ENCODE measurements at places on chromosomes 3 and 15. TPM values are rescaled to one million over a fixed set of nuclear protein-coding genes. Genes with fewer than 3 reads are reported as not detected.

DNA sequence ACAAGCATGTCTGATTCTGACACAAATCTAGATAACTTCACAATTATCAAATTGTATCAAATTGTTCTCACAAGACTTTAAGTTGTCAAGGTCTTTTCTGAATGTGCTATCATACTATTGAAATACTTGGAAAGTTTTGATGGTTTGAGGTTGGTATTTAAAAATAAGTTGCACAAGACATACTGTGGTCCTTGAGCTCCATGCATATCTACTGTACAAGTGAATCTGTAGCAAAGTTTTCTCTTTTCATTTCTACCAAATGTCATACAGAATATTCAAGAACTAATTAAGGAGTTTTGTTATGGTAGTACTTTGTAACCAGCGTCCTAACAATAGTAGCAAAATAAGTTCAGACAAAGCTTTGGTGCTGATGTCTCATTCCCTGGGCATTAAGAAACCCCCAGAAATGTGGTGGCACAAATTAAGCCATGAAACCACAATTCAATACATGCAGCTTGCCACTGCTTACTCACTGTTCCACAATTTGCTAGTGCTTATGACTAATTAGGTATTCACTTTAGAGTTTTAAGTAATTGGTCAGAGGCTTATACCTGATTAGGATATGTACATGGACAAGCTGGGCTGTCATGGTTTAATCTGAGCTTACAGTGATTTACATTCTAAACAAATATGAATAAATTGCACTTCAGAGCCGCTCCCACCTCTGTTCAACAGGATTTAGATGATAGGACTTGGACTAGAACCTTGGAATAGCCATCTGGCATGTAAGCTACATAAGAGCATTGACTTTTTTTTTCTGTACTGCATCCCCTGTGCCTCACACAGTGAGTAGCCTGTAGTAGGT, 8.8 kb downstream of the TBC1D23 start:
- no peak overlapping the region for H3K27ac ChIP-seq
- no peak overlapping the region for H3K4me3 ChIP-seq
- no peak for DNase-seq
- H3K27me3 ChIP-seq = no peaks in the 10 kb centered on the region

GRCh38 chr15:71758711-71759110, 51.6 kb upstream of the NR2E3 start:
- no peak overlapping the region for H3K4me3 ChIP-seq
- DNase-seq = peak; percentile 76
- no peaks in the 10 kb centered on the region for H3K27me3 ChIP-seq
- peaks cover 34% of the 10 kb centered on the region for H3K4me1 ChIP-seq

DNA sequence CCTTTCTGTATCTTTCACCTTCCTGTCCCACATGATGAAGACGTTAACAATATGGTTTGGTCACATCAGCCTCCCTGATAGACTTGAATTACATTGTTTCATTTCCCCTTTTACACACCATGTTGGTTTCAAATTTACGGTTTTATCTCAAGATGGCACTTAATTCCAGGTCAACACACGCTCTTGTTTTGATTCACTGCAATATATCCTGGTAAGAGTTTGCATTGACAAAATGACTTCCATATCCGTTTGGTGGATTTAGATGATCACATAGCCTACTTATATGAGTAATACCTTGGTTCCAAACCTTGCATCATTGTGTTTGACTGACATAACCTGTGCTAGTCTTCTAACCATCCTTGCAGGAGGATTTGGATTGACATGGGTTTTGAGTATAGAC, 499.4 kb downstream of the ROBO1 start:
- H3K27ac ChIP-seq = no peak overlapping the region
- no peak for DNase-seq
- no peaks in the 10 kb centered on the region for H3K4me1 ChIP-seq
- no peaks in the 10 kb centered on the region for H3K27me3 ChIP-seq
- H3K4me3 ChIP-seq = no peak overlapping the region

DNA sequence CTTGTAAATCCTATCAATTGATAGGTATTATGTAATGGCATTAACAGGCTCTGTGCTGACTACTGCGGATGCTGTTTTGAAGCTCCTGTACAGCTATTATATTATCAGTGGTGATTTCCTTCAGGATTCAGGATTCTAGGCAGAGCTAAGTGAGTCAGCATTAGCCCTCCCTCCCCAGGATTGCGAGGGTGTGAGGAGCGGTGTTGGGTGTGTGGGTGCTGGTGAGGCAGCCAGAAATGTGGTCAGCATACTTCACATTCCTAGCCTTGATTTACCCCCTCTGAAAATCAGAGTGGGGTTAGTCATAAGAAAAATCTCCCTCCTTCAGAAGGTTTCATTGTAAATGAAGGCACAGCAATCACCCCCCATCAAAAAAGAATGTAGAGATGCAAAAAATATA, 72.5 kb downstream of the SNTN start:
- H3K27ac ChIP-seq = no peak overlapping the region
- no peaks in the 10 kb centered on the region for H3K27me3 ChIP-seq
- no peaks in the 10 kb centered on the region for H3K4me1 ChIP-seq
- no peaks in the 10 kb centered on the region for H3K36me3 ChIP-seq
- DNase-seq = no peak

GRCh38 chr3:113623324-113623723, 73.1 kb downstream of the USF3 start:
- DNase-seq = no peak
- H3K27ac ChIP-seq = no peak overlapping the region
- peaks cover 5% of the 10 kb centered on the region for H3K36me3 ChIP-seq
- H3K4me1 ChIP-seq = no peaks in the 10 kb centered on the region

DNA sequence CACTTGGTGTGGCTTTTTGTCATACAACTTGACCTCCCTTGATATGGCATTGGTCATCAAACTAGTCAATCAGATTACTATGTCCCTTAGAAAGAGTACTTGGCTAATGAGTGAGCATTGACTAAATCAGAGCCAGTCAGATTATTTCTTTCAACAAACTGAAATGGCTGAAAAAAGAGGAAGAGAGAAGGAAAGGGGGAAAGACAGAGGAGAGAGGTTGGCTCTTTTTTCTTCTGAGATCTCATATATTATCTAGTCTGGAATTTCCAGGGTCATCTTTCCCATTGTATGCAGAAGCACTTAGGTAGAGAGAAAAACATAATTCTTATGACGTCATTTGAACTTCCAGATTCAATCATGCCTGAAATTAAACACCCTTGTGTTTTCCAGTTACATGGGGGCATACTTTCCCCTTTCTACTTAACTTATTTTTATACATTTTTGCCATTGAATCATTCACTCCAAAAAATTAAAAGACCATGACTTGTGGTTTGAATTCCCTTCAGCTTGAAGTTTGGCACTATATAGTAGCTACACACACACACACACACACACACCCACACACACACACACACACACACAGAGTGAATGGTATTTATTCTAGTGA, 387.8 kb downstream of the LSAMP start:
- H3K27me3 ChIP-seq = no peaks in the 10 kb centered on the region
- H3K4me1 ChIP-seq = no peaks in the 10 kb centered on the region
- H3K36me3 ChIP-seq = no peaks in the 10 kb centered on the region
- H3K4me3 ChIP-seq = no peak overlapping the region
- no peak overlapping the region for H3K27ac ChIP-seq

DNA sequence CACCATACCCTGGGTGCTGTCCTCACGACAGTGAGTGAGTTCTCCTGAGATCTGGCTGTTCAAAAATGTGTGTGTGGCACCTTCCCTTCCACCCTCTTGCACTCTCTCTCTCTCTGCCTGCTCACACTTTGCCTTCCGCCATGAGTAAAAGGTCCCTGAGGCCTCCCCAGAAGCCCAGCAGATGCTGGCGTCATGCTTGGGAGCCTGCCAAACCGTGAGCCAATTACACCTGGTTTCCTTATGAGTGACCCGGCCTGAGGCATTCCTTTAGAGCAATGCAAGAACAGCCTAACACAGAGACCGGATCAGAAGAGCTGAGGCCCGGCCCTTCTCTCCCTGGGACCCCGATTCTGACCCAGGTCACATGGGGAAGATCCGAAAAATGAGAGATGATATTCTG, 15.4 kb downstream of the TMEM44 start:
- H3K27ac ChIP-seq = no peak overlapping the region
- H3K27me3 ChIP-seq = no peaks in the 10 kb centered on the region
- peaks cover 57% of the 10 kb centered on the region for H3K36me3 ChIP-seq
- no peak overlapping the region for H3K4me3 ChIP-seq
- peak; percentile 36 for DNase-seq

DNA sequence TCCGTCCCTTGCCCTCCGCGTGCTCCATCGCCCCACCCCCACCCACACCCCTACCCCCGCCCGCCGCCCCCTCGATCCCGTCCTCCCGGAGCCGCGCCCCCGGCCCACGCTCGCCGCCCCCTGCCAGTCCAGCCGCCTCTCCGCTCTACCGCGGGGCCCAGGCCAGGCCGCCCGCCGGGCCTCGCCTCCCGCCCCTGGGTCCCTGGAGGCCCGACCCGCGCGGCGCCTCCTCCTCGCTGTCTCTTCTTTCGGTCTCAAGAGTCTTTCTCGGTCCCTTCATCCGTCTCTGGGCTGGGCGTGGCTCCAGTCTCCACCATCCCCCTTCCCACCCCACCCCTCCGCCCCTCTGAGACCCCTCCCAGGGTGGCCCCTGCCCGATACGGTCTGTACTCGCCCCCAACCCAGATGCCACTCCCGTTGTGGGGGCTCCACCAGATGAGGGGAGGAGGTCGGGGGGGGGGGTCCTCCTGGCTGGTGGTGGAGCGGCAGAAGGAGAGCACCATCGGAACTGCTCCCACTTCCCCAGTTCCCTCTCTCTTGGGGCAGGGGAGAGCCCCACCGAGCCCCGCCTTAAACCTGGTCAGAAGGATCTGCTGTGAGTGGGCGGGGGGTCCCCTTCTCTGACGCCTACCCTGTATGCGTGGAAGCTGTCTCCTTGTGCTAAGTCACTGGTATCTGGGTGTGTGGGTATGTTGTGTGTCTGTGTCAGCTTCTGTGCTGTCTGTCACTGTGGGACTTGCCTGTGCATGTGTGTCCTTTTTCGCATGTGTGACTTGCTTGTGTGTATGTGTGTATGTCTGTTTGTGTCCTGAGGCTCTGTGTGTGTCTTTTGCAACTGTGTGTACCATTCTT, 1.0 kb downstream of the PRKCD start:
- DNase-seq = peak; percentile 67
- peak overlapping the region; percentile 84 for H3K4me3 ChIP-seq
- no peaks in the 10 kb centered on the region for H3K36me3 ChIP-seq
- no peaks in the 10 kb centered on the region for H3K27me3 ChIP-seq
- H3K27ac ChIP-seq = peak overlapping the region; percentile 85

- H3K27me3 ChIP-seq = no peaks in the 10 kb centered on the region
- H3K4me3 ChIP-seq = no peak overlapping the region
- peaks cover 12% of the 10 kb centered on the region for H3K36me3 ChIP-seq
- no peak overlapping the region for H3K27ac ChIP-seq
Observed at GRCh38 chr15:62706317-62706716, 336.2 kb upstream of the TPM1 start.

GRCh38 chr15:84955089-84955848, 26.4 kb upstream of the PDE8A start:
- H3K4me1 ChIP-seq = no peaks in the 10 kb centered on the region
- DNase-seq = peak; percentile 76
- H3K27ac ChIP-seq = no peak overlapping the region
- H3K27me3 ChIP-seq = no peaks in the 10 kb centered on the region
- H3K4me3 ChIP-seq = no peak overlapping the region
- peaks cover 3% of the 10 kb centered on the region for H3K36me3 ChIP-seq

DNA sequence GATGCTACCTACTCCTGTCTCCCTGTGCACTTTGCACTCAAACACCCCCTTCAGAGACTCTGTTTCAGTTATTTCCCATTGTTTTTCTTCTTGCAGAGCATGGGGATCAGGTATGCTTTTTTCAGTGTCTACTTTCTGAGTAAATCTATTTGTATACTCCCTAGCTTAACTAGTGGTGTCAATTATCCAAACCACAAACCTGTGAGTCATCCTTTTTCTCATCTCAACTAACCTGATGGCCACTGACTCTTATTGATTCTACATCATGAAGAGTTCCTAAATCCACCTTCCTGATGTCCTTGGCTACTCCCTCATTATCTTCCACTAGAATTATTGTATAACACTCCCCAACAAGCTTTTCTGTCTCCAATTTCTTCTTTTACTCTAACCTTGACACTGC, 68.0 kb downstream of the DIPK2A start:
- H3K36me3 ChIP-seq = no peaks in the 10 kb centered on the region
- H3K4me1 ChIP-seq = no peaks in the 10 kb centered on the region
- no peaks in the 10 kb centered on the region for H3K27me3 ChIP-seq
- no peak overlapping the region for H3K4me3 ChIP-seq
- DNase-seq = no peak
- H3K27ac ChIP-seq = no peak overlapping the region

- H3K27ac ChIP-seq = no peak overlapping the region
- H3K4me3 ChIP-seq = no peak overlapping the region
- H3K36me3 ChIP-seq = no peaks in the 10 kb centered on the region
- no peaks in the 10 kb centered on the region for H3K27me3 ChIP-seq
Observed at GRCh38 chr3:137987723-137988122, 22.2 kb upstream of the CLDN18 start.

GRCh38 chr15:35439291-35439690, 106.7 kb downstream of the DPH6 start:
- H3K27me3 ChIP-seq = no peaks in the 10 kb centered on the region
- no peak for DNase-seq
- no peaks in the 10 kb centered on the region for H3K4me1 ChIP-seq
- H3K36me3 ChIP-seq = peaks cover 7% of the 10 kb centered on the region
- no peak overlapping the region for H3K27ac ChIP-seq
- H3K4me3 ChIP-seq = no peak overlapping the region

The SLC9A9 gene
- polyA plus RNA-seq = 1.4 TPM

The EPHA6 gene
- polyA plus RNA-seq = not detected

The CYP1A2 gene
- not detected for polyA plus RNA-seq

The TFDP2 gene
- polyA plus RNA-seq = 30.0 TPM

The PCYT1A gene
- 48.9 TPM for polyA plus RNA-seq

The INSYN1 gene
- 2.2 TPM for polyA plus RNA-seq

The CILP gene
- 0.72 TPM for polyA plus RNA-seq

The NANOGP8 gene
- not detected for polyA plus RNA-seq

Data from small intestine (tissue), 16 donors.